ENCODE measurements at places on chromosomes 16 and 17.

GRCh38 chr16:10356870-10357842 lies 28.7 kb upstream of the ATF7IP2 start:
- DNase-seq, result no peak

DNA sequence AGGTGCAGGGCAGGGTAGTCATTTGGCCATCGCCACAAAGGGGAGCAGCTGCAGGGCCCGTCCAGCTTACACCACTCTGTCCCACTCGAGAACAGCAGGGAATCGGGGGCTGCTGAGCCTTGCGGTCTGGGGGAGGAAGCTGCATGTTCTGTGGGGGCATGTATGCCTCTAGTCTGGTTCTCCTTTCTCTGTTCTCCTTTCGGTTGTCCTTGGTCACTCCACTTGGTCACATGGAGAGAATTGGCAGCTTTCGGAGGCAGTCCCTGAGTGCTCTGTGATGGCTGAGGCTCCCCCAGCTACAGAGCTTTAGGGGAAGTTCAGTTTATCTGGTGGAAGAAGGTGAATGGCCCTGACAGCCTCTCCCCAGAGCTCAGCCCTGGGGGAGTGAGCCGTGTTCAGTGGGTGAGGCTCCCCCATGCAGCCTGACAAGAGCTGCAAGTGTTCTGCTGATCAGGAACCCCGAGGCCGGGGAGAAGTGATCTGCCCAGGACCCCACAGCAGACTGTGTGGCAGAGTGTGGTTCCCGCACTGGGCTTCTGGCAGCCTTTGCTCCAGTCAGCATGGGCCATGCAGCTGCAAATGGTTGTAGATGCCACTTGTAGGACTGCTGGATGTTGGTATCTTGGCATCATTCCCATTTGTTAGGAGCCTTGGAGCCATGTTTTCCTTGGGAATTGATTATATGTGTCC lies 22.3 kb upstream of the SMPD3 start:
- no peak for DNase-seq

- no peak for DNase-seq
Measured at GRCh38 chr16:58264007-58264406, 30.8 kb downstream of the PRSS54 start.

DNA sequence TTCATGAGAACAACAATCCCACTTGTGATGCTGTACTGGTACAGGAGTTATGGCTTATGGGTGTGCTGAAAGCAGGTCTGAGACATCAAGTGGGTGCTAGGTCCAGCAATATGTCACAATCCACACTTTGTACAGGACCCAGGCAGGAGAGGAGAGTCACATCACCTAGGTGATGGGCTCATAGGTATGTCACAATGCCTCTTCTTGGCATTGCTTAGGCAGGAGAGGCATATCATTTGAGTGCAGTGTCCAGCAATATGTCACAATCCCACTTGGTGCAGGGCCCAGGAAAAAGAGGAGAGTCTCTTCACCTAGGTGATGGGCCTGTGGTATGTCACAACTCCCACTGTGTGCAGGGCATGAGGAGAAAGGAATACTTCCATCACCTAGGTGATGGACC lies 2110.0 kb downstream of the TP53TG3F start:
- DNase-seq, result no peak

DNA sequence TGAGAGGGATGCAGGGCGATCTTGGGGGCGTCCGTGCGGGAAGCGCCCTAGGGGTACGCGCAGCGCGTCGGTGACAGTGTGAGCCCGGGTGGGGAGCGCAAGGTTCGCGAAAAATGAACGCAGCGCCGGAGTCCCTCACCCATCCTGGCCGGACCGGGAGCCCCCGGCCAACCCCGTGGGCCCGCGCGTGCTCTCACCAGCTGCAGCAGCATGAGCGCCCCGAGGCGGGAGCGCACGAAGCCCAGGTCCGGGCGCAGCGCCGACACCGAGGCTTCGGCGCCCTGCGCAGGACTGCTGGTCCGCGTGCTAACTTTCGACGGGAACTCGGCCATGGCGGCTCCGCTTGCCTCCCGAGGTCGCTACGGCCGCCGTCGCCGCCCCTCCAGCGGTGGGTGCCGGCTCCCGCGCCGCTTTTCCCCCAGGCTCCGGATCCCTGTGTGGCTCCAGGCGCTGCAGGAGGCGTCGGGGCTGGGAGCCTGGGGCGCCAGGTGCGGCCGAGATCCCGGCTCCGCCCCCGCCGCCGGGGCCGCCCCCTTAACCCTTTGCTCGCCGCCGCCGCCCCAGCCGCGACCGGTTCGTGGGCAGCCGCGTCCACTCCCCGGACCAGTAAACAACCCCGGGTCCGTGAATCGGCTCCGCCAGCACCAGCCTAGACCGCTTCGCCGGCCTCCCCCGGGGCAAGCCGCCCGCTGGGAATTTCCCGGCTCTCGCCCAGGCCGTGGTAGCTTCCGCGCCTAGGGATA lies at the start of gene PLLP:
PLLP (minus strand) TSS at position 464 of the 743 bp plus-strand sequence; CDS start at position 332, 132 bp downstream.
- no peak for DNase-seq

GRCh38 chr17:7745748-7746470 lies 28.4 kb downstream of the DNAH2 start:
- peak; percentile 97 for DNase-seq

DNA sequence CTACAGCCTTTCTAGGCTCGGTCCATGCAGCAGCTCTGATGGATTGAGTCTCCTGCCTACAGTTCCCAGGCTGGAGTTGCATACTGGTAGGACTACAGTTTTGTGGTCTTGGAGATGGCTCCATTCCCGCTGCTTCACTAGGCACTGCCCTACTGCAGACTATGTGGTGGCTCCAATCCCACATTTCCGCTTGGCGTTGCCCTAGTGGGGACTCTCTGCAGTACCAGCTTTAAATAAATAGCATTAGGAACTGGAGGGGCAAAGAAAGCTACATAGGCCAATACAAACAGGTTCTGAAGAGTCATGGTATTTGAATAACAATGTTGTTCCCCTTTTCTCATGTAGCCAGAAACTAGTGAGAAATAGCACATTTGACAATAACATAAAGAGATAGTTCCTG lies 5.4 kb upstream of the GOSR2 start:
- no peak for DNase-seq

GRCh38 chr16:87740441-87740840 lies 25.3 kb downstream of the KLHDC4 start:
- DNase-seq, result no peak

- DNase-seq, result no peak
Measured at GRCh38 chr17:76138896-76139752, 1.9 kb downstream of the FOXJ1 start.

GRCh38 chr16:74249846-74250245 lies 46.8 kb upstream of the PSMD7 start:
- no peak for DNase-seq

DNA sequence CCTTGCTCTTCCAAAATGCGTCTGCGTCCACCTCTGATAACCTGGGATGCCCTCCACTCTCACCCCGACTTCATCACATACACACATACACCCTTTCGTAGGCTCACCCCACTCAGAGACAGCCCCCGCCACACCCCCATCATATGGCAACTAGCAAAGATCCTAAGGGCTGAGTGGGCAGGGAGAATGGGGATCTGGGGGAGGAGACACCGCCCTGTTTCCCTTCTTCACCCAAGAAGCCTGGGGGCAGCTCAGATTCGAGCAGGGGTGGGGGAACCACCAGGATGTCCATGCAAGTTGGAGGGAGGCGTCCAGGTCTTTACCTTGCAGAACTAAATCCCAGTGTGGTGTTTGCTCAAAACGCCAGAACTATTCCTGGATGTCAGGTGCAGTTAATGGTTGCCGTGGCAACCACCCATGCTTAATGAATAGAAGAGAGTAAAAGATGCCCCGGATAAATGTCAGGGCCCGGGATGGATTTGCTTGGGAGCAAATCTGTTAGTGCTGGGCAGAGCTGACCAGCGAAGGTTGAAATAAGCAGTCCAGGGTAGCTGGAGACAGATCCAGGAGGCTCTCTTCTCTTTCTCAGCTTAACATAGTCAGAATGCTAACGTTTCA lies 72.8 kb downstream of the CACNG3 start:
- no peak for DNase-seq

GRCh38 chr16:25124503-25124902 lies 13.0 kb downstream of the LCMT1 start:
- DNase-seq, result no peak

- peak; percentile 91 for DNase-seq
Measured at GRCh38 chr17:76397687-76398522, 13.5 kb downstream of the SPHK1 start.

- DNase-seq, result no peak
Measured at GRCh38 chr16:15822957-15823356, 33.9 kb downstream of the MYH11 start.

- DNase-seq, result no peak
Measured at GRCh38 chr17:17156511-17156910, 49.6 kb downstream of the PLD6 start.

DNA sequence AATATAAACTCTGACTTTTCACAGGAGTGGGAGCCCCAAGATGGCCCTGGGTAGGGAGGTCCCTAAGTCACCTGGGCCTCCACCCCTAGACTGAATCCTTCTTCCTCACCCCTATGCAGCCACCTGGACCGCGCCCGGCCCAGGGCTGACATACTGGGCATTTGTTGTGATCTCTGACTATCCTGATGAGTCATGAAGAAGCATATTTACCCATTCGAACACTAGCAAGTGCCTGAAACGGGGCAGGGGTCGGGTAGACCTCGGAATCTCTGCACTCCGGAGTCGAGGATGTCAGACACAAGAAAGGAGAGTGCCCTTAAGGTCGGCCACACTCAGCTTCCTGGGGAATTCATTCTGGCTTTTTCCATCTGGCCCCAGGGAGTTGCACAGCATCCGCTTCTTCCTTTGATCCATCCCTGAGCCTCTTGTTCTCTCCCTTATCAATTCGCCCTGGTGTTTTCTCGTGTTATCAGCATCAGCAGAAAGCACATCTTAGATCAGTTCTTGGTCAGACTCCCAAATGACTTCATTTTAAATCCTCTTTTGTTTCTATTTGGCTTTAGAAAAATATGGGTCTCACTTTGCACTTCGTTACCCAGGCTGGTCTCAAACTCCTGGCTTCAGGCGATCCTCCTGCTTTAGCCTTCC lies 10.4 kb downstream of the METTL22 start:
- no peak for DNase-seq

DNA sequence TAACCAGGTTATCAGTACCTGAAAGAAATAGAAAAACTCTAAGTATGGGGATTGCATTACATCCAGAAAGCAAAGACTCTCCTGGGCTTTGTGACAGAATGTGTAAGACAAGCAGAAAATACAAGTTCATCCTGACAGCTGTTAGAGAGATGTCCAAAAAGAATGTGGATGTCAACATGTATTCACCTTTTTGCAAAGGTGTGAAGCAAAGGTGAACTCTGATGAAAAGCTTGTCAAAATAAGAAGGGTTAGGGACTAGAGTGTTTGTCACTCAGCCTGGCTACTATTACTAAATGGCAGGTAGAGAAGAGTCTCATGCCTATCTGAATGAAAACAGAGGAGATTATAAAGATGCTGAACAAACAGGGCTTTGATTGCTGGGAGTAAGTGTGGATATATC lies 527.6 kb upstream of the CA10 start:
- DNase-seq, result no peak

GRCh38 chr17:44178133-44178532 lies 7.6 kb downstream of the ASB16 start:
- DNase-seq, result no peak

- peak; percentile 91 for DNase-seq
Measured at GRCh38 chr16:10827691-10828341, 9.2 kb upstream of the TVP23A start.

DNA sequence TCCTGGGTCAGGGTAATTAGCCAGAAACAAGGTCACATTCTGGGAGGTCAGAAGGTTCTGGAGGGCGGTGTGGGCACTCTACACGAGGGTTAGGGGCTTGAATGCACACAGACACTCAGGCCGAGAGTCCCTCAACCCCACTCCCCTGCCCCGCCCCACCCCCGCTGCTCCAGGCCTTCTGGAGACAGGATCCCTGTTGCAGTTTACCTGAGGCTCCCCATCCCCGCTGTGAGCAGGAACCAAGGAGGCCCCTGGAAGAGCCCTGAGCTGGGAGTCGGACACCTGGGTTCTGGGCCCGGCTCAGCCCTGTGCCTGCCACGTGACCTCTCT lies 4.4 kb upstream of the ACTG1 start:
- DNase-seq, result no peak

GRCh38 chr17:65115839-65116238 lies 21.3 kb upstream of the RGS9 start:
- DNase-seq, result no peak

DNA sequence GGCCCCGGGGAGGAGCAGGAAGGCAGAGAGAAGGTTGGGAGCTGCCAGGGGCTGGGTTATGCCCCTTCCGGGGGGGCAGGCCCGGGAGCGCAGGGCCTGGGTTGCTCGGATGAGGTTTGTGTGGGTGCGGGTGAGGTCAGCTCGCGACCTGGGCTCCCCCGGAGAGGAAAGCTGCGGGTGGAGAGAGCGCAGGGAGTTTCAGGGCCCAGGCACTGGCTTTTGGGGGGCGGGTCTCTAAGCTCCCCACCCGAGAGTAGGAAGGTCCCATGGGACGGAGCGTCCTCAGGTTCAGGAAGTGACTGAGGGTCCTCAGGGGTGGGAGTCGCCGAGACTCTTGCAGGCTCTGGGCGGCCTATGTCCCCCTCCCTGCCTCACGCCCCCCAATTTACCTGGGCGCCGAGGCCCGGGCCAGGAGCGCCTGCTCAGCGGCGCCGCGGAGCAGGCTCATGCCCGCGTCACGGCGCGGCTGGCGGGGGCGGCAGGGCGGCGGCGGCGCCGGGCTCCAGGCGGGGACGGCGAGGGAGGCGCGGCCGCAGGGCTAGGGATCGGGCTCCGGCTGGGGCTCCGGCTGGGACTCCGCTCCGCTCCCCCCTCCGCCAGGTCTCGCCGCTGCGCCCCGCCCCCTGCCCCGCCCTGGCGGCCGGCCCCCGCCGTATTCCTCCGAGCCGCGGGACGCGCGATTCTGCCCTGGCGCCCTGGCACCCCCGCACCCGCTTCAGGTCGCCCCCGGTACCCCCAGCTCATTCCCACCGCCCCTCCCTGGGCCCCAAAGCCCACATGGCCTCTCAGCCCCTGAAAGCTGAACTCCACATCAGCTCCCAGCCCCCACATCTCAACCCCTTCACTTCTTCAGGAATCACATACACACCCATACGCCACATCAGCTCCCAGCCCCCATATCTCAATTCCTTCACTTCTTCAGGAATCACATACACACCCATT lies at the start of gene DOK4:
DOK4 (minus strand) TSS at position 578 of the 942 bp plus-strand sequence. CDS start 6,986 bp downstream, outside the sequence.
- DNase-seq, result peak; percentile 65
